ENCODE measurements at places on chromosomes 2 and 18. TPM values are rescaled to one million over a fixed set of nuclear protein-coding genes. Genes with fewer than 3 reads are reported as not detected.

ALPG gene
- total RNA-seq, result not detected

BZW1 gene
- total RNA-seq, result 495 TPM

POTEC gene
- total RNA-seq, result not detected

DNA sequence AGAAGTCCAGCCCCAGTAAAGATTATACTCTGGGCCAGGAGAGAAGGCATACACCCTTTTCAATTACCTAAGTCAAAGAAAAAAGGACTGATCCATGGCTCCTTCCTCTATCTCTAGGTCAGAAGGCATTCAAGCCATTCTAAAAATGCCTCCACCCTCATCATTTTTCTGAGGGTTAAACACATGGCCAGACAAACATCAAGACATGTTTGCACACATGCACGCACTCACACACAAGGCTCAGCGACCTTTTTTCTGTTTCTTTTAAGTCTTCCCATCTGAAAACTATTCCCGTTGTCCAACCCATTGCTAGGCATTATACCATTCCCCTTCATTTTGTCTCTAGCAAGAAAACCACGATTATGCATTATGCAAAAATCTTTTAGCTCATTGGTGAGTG, 126.6 kb downstream of the EN1 start:
- no peak for DNase-seq

ANKRD53 gene
- total RNA-seq, result not detected

- DNase-seq, result no peak
Observed at GRCh38 chr2:28009732-28010131, 119.2 kb downstream of the BABAM2 start.

DNA sequence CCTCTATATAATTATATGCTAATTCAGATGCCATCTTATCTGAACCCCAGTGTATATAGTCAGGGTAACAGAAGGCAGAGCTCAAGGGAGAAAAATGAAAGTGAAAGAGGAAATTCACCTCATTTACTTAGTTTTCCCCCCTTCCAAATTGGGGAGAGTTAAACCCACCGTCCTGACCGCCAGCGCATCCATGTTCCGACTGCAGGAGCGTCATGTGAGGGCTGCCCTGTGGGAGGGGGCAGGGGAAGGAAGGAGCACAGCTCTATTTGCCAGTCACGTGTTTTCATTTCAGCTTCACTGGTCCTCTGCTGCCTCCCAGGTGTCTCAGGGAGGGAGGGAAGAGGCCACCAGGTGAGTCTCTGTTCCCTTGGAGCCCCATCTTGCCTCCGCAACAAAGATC, 13.2 kb downstream of the CNNM4 start:
- DNase-seq, result peak; percentile 34

GRCh38 chr2:11342551-11343367, 1.7 kb downstream of the ROCK2 start:
- DNase-seq, result no peak

DNA sequence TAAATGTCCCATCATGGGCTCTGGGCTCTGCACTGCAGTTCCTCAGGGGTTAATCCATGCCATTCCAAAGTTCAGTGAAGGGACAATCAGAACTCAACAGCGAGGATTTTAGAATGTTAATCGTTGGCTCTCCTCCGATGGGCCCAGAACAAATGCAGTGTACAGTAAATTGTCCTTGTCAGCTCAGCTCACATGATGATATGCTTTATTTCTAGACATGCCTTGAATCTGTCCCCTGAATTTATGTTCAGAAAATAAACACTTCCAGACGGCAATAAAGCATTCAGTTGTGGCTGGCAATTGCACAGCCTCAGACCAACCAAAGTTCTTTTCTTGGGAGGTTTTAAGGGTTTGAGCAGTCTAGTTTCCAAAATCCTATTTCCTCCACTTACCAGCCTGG, 981.2 kb downstream of the BCL11A start:
- no peak for DNase-seq

DNA sequence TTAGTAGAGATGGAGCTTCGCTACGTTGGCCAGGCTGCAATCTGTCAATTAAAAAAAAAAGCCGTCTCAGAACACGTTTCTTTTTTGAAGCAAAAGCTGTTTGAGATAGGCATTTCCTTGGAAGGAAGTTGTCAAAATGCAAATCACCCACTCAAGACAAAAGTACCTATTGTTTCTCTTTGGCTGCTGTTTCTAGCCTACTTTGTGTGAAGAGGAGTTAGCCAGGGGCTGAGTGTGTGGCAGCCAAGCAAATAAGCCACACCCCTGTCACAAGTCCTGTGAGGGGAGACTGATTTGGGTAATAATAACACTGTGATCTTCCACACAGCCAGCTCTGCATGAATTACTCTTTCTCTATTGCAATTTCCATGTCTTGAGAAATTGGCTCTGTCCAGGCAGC, 47.4 kb upstream of the CDCA7 start:
- no peak for DNase-seq

GRCh38 chr2:20356042-20356441, 5.4 kb upstream of the PUM2 start:
- DNase-seq, result no peak

DNA sequence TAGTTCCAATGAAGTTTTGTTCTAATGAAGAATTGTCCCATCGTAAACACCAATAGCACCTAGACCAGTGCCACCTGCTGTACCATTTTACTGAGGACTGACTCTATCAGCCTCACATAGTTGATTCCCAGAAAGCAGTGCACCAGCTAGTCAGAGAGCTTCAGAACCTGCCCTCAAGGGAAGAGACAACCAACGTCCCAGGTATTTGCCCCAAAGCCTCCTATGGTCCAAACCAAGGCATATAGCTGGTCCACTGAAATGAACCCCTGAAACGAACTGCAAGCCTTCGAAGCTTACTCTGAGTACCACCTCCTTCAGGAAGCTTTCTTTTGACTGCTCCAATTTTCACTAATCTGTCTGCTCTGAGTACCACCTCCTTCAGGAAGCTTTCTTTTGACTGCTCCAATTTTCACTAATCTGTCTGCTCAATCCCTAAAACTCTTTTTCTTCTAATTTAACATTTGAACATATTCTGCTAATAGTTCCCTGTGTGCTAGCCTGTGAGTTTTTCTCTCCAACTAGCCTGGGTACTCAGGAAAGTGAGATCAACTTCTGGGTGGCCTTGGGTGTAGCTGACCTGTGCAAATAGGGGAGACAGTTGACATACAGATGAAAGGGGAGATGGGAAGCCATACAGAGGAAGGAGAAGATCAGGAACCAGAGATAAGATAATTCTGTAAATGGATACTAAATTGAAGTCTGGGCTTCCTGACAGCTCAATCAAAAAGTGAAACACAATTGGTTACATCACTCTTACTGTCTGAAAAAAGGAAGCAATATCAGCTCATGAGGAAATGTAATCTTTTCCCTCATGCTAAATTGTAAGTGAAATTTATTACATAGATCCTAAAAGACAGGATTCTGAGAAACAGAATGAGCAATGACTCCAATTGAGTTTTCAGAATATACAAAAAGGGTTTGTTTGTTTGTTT, 33.5 kb upstream of the EML4 start:
- DNase-seq, result no peak

IL1F10 gene
- not detected for total RNA-seq

MAP2 gene
- total RNA-seq, result 0.97 TPM

GRCh38 chr18:10689236-10690034, 163.6 kb downstream of the NAPG start:
- no peak for DNase-seq

DNA sequence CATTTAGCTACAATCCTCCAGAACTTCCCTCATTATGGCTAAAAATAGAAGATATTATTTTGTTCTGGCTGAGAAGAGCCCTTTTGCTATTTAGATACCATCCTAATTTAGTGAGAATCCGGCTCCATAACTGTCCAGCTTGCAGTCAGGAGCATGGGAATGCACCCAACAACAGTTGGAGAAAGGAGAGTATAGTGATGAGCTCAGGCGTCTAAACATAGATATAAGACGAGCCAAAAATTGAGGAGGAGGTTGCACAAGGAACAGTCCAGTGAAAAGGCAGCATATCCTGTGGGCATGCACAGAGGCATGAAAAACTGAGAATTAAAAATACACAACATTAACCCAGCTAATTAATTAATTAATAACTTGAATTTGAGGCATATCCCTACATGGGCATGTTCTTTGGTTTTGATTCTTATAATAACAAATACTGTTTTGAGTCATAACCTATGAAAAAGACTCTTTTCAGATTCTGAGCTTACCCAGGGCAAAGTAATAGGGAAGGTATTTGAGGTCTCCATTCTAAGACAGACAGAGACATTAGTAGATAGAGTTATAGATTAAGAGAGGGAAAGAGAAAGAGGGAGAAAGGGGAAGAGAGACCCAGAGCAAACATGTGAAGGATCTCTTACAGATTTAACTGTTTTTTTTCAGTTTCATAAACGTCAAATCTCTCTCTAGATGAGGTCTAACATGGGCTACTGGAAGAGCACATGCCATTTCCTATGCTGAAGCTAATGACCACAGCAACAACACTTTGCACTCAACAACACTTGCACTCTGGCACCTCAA, 311.2 kb downstream of the OSR1 start:
- DNase-seq, result no peak

DNA sequence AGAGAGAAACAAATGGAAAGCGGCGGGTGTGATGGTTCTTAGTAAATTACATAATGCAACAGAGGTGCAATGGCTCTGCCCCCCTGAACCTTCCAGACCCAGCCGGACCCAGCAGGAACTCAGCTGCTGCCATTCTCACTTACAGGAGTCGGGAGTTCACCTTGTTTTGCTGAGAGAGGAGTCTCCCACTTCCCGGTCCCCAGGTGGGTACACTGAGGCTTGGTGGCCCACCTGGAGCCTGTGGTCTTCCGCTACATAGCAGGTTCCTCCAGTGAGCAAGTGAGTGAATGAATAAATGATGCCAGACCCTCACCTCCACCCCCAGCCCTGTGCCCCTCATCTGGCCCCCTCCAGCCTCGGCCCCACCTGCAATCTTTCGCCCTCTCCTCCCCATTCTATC, 11.2 kb downstream of the BIN1 start:
- DNase-seq, result no peak

FBLN7 gene
- 22.3 TPM for total RNA-seq

DNA sequence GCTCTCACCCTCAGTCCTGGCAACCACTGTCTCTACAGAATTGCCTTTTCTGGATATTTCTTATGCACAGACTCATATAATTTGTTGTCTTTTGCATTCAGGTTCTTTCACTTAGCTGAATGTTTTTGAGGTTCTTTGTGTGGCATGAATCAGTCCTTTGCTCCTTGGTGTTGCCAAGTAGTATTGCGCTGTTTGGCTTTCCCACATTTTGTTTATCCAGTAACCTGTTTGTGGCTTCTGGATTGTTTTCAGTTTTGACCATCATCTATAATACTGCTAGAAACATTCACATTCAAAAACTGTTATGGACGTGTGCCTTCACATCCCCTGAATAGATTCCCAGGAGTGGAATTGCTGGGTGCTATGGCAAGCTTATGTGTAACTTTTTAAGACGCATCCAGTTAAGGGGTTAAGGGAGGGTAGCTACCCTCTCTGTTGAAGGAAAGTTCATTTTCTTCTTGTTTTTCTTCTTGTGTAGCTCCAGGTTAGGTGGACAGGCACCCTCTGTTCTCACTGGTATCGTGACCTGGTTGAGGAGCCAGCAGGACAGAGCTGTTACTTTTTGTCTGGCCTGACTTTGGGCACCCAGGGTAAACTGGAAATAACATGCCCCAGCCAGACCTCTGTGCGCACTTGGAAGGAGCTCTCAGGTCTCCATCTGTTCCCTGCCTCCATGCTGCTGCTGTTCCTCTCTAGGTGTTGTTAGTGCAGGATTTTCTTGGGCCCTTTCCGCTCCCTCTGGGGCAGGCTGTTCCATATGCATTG, 29.6 kb downstream of the ARHGAP25 start:
- no peak for DNase-seq

DNA sequence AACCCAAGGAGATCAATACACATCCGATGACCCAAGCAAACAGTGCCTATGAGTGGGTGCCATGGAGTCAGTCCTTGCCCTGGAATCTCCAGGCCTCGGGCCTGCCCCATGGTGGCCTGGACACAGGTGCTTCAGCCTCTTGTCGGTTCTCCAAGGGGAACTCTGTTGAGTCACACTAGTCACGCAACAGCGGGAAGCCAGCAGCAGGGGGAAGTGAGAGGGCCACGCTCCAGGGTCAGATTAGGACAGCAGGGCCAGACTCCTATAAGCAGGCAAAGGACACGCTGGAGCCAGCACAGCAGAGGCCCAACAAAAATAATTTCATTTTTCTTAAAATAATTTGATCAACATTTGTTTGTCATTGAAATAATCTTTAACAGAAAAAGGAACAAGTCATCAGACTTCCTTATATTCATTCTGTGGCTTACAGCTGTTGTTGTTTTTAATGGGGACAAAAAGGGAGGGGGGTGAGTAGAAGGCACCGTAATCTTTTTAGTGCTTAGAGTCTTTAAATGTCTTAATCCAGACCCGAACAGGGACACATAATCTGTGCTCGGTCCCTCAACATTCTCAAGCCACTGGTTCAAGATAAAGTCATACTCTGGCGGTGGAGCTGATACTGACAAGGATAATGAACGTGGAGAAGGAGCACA, 16.4 kb upstream of the ARMC9 start:
- DNase-seq, result no peak

All from activated T-cell treated with anti-CD3 and anti-CD28 coated beads, Interleukin-2, amount 50 U/mL, for 72 hours (primary cell).